ENCODE measurements at places on chromosomes 1 and 21.

GRCh38 chr1:84386716-84387479, 11.4 kb upstream of the DNASE2B start:
- no peak for DNase-seq

- no peak for DNase-seq
These were observed 303.8 kb downstream of the NPHP4 start for GRCh38 chr1:5688081-5689077.

DNA sequence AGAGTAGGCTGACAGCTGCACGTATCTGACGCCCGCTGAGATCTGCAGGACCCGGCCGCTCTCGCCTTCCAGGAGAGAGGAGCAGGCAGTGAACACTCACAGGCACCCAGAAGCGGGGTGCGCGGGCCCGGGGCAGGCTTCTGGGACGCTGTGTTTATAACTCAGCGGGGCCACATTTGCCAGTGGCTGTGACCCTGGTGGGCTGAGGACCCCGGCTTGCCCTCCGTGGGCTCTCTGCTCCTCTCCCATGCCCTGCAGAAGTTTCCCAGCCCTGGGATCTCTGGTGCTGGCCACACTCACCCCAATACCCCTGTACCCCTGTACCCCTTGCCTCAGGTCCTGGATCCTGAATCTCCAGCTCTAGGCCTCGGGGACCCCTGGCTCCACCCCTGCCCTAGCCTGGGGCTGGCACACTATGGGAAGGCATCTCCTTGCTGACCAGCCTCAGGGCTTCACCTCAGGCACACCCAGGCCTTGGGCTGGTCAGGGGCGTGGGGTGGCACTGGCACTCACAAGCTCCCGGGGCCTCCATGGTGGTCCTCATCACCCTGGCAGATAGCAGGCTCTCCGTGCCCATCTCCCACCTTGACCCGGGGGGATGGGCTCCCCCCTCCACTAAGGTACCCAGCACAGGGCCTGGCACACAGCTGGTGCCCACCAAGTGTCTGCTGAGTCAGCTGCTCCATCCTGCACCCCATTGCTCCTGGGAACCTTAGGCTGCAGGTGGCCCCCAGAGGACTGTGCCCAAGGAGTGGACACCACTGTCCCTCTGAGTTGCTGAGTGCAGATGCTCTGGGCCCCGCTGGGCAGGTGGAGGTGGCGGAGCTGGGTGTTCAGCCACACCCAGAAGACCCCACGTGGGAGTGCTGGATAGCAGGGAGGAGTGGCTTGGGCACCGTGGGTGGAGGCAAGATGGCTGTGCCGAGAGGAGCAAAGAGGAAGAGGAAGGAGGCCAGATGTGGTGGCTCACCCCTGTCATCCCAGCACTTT, 32.4 kb downstream of the MORN1 start:
- DNase-seq = no peak

- DNase-seq = no peak
These were observed 1.1 kb upstream of the ARHGAP30 start for GRCh38 chr1:161070761-161071160.

DNA sequence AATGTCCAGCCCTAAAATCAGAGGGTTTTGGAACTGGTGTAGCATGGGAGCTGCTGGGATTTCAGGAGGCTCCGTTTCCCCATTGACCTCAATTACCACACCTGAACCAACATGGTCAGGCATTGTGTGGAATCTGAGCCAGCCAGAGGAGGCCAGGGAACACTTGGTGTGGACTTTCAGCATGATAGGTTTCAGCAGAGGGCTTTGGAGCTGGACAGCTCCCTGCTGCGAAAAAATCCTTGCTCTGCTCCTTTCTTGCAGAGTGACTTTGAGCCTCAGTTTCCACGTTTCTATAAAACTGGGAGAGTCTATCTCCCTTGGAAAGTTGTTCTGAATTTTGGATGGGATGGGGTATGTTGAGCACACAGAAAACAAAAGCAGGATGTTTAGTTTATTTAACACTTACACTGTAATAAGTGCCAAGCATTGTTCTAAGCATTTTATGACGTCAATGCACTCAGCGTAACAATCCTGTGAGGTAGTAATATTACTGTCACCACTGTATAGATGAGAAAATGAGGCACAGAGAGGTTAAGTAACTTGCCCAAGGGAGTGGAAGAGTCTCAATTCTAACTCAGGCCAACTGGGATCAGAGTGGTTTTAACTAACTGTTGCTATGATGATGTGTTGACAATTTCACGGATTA, 168.0 kb downstream of the GRIK3 start:
- no peak for DNase-seq

GRCh38 chr1:221993444-221993948, 251.6 kb upstream of the DUSP10 start:
- DNase-seq = no peak
